ENCODE measurements at places on chromosomes 11 and 22.

- no peak for DNase-seq
Measured at GRCh38 chr11:98772893-98773292, 247.9 kb upstream of the CNTN5 start.

- DNase-seq, result no peak
Measured at GRCh38 chr11:119359365-119360214, 13.1 kb upstream of the MFRP start.

- no peak for DNase-seq
Measured at GRCh38 chr11:77882396-77882795, 61.5 kb downstream of the AAMDC start.

- no peak for DNase-seq
Measured at GRCh38 chr11:100602716-100603115, 84.4 kb upstream of the ARHGAP42 start.

DNA sequence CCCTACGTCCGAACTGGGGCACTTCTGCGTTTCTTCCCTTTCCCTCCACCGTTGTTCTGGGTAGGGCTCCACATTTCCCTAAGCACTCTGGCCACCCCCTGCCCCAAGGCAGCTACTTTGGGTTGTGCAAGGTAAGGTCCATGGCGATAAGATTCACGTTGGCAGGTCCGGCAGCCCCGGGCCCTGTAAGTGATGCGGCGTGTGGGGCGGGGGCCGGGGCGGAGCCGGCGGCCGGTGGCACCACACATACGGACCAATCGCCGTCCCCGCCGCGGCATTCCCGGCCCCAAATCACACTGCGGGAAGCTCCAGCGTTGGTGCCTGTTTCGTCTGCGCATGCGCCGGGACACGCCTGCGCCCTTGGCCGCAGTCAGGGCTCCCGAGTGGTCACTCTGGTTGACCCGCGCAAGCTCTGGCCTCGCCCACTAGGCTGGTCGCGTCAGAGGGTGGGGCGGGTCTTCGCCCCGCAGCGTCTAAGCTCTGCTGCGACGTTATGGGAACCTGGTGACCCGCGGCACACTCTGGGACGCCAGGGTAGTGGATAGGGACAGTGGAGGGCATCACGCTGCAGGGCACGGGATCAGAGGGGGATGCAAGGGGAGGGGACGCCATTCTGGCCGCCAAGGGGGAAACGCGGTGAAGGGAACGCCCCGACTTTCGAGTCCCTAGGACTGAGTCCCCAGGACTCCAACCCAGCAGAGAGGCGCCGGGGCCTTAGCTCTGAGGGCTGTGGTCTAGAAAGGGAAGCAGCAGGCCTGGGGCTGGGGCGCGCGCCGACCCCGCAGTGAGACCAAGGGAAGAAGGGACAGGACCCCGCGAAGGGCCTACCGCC, 1.6 kb downstream of the FADS1 start:
- DNase-seq, result peak; percentile 98

DNA sequence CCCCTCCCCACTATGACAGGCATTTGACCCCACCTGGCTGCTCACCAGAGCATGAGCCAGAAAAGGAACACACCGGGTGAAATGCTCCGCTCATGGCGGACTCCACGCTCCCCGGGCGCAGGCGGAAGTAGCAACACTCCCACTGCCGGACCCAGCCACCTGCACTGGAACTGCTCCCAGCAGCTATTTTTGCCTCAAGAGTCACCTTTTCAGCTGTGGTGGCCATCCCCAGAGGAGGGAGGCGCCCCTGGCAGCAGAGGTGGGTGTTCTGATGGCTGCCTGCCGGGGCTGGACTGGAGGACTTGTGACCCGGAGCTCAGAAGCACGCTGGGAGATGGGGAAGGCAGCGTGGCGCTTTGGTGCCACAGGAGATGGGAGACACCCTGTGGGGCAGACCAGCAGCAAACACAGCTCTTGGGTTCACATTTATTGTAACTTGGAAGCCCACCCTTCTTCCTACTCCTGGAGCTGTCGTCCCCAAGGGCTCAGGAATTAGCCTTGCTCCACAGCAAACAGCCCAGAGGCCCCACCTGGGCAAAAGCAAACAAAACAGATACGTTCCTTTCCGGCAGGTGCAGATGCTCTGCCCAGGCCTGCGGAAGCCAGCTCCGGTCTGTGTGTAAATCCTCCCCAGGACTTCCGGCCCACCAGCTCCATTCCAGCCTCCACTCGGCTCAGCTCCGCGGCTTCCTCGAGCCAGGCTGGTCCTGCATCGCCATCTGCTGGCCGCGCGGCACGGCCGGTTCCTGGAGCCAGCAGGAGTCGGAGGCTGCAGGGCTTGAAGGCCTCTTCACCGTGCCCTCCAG, 3.7 kb downstream of the RPS19BP1 start:
- peak; percentile 94 for DNase-seq

DNA sequence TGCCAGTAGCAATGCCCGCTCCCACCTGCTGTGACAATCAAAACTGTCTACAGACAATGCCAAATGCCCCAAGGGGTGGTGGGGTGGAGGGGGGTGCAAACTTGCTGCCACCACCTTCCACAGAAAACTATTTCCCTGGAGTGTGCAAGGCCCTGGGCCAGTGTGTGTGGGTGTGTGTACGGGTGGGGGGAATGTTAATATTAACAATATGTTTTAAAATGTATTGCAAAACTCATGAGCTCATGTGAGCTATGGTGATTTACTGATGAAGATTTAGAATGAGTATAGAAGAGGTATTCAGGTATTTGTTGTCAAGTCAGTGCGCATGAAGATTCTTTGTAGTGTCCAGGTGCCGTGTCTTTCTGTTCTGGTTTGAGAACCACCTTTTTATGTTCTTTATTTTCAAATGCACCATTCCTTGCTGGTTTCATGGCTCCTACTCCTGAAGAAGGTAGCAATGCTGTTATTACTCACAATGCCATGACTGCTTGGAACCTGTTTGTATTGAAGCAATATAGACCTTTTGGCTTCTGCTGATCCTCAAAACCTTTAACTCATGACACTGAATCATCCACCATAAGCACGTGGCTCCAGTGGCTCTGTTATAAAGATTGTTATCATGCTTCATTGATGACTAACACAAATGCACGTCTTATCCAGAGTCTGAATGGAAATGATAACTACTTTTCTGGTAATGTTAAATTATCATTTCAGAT, 29.9 kb upstream of the AQP11 start:
- no peak for DNase-seq

DNA sequence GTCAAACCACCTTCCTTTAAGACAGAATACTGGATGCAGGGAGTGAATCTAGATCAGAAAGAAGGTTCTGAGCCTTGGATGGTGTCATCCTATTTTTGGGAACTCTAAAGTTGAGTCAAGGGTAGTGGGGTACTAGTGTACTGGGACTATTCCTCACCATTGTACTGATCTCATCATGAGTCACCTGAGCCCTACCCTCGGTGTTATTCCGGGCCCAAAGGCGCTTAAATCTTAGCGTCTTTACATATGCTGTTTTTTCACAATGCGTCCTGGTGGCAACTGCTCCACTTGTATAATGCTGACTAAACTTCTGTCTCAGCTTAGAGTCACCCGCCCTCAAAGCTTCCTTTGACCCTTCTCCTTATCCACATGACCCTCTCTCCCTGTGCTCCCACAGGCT, 25.3 kb upstream of the PATE1 start:
- DNase-seq, result no peak

- DNase-seq, result peak; percentile 58
Measured at GRCh38 chr22:20549232-20549841, 41.9 kb downstream of the MED15 start.

DNA sequence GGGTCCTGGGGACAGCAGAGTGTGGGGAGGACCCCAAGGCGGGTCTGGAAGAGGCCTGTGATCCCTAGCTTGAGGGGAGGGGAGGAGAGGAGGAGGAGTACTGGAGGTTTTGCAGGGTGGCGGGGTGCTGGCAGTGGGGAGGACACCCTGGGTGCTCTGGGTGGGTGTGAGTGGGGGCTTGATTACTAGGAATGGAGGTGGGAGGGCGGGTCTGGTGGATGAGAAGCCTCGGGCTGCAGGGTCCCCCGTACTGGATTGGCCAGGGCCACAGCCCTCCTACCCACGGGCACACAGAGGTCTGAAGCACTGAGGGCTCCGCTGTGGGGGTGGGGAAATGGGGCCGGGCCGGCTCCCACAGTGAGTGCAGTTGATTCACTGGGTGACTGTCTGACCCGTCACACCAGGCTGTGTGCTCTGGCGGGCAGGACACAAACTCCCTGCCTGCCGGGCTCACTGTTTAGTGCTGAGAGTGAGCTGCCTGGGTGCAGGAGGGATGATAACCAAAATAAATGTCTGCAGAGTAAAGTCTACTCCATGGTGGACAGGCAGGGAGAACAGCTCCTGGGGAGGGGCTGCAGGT, 114.2 kb downstream of the CACNA1I start:
- no peak for DNase-seq

GRCh38 chr22:47630741-47631534, 868.5 kb downstream of the TBC1D22A start:
- DNase-seq, result no peak

GRCh38 chr22:17597217-17597616, 31.3 kb downstream of the ATP6V1E1 start:
- DNase-seq, result no peak

DNA sequence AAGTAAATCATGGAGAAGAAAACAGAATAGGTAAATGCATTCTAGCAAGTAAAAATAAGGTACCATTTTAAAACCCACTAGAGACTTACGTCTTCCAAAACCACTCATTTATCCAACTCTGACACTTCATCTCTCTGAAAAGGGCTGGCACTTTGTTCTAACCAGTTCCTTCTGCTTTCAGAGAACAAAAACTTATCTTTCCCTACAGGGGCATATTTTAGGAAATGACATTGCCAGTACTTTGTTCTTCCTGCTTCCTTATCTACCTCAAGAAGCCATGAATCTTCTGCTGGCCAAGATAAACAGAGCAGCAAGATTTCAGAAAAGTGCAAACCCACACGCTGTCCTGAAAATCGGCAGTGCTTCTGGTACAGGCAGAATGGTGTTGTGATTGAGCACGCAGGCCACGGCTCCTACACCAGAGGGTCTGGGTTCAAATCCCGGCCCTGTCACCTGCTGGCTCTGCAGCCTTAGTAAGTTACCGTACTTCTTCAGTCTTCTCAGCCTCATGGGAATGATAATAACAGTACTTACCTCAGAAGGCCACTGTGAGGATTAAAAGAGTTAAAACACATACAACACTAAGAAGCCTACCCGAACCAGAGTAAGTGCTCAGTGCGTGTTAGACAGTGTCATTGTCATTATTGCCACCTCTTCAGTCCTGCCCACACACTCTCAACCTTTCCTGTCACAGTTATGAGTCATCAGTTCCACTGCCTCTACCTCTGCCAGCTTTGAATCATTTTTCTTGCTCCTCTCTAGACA, 11.0 kb downstream of the MPZL3 start:
- no peak for DNase-seq

- DNase-seq, result no peak
Measured at GRCh38 chr11:72221386-72222075, 3.0 kb upstream of the INPPL1 start.

GRCh38 chr11:74683941-74684481, 47.2 kb downstream of the CHRDL2 start:
- DNase-seq, result no peak

DNA sequence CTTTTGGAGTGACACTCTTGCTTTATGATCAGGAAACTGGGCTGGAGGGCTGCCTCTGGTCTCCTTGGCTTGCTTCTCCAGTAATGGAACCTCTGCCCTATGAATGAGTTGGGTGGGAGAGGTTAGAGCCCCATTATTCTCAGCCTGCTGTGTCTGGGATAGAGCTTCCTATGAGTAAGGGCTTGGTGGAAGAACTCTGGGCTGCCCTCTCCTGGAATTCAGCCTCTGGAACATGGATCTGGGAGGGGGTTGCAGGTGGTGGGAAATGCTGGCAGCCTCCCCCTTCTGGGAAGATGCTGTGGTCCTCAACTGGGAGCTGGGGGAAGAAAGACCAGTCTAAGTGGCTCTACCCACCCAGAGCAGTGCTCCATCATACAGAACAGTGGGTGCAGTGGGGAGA, 81.8 kb upstream of the SYN3 start:
- DNase-seq, result no peak

- no peak for DNase-seq
Measured at GRCh38 chr11:95678988-95679387, 110.6 kb downstream of the FAM76B start.

DNA sequence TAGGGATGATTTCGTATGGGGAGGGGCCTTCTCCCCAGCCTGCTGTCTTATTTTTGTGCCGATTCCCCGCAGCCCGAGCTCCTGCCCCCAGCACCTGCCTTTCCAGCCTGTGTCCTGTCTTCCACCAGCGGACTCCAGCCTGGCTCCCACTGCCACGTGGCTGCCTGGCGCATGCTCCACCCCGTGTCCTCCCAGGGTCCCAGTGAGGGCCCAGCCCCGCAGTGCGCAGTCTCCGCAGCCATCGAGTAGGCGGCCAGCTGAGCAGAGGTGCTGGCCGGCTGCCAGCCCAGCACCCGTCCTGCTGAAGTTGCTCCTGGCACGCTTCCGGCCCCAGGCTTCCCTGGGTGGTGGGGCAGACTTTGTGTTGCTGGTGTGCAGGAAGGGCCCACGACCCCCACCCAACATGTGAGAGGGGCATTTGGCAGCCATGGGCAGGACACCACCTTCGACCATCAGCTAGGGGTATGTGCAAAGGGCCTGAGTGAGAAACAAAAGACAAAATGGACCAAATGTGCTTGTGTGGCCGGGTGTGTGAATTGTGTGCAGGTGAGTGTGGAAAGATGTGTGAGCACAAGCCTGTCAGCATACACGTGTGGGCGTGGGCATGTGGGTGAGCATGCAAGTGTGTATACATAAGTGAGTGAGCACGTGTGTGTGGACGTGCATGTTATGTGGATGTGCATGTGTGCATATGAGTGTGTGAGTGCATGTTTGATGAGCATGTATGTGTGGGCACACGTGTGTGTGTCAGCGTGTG, 55.9 kb downstream of the RTN4R start:
- DNase-seq, result no peak

- DNase-seq, result no peak
Measured at GRCh38 chr11:66541892-66542291, 4.0 kb downstream of the ZDHHC24 start.

- peak; percentile 91 for DNase-seq
Measured at GRCh38 chr11:86244063-86244521, 461 bp upstream of the EED start.

DNA sequence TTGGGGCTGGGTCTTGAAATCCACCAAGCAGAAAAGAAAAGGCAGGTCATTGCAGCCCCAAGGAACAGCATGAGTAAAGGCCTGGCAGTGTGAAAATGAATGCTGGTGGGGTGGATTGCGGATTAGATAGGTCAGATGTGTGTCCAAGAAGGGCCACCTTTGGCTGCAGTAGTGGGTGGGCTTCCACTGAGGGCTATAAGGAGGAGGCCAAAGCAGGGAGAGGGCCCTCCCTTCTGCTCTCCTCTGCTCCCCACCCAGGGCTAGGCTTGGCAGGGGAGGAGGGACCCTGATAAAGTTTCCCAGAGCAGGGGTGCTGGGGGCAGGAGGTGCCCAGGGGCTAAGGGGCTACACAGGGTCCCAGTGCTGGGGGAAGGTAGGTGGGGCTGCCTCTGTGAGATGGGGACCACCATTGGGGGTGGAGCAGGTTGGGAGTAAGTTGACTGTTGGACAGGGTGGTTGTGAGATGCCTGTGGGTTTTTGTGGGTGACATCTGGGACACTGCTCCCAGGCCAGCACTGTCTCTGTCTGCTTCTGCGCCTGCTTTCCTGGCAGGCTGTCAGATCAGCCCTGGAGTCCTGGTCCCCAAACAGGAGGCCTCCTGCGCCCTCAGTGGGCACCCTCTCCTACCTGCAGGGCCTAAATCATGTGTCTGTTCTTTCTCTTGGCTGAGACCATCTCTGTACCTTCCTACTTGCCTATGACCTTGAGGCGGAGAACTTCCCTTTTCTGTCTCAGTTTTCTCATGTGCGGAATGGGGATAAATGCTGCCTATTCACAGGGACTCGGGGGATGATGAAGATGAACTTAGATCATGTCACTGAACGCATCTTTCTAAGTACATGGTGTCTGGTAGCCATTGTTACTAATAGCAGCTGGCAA, 1.9 kb downstream of the CAPN5 start:
- DNase-seq, result no peak

All from cerebellar cortex (tissue), 1 donor.